ENCODE measurements at places on chromosomes 1 and 21. TPM values are rescaled to one million over a fixed set of nuclear protein-coding genes. Genes with fewer than 3 reads are reported as not detected.

The FCRLB gene
- total RNA-seq = 0.64 TPM

The TCEANC2 gene
- total RNA-seq = 6.3 TPM

The RGS4 gene
- 174 TPM for total RNA-seq

The MAP10 gene
- 2.4 TPM for total RNA-seq

The S100A7A gene
- not detected for total RNA-seq

The KHDRBS1 gene
- 58.9 TPM for total RNA-seq

The TTC22 gene
- not detected for total RNA-seq

The TRIM67 gene
- not detected for total RNA-seq

The JAM2 gene
- total RNA-seq = 5.6 TPM

The C1orf105 gene
- 0.19 TPM for total RNA-seq

The ADGRL2 gene
- total RNA-seq = 1.2 TPM

The GPR153 gene
- 38.2 TPM for total RNA-seq

DNA sequence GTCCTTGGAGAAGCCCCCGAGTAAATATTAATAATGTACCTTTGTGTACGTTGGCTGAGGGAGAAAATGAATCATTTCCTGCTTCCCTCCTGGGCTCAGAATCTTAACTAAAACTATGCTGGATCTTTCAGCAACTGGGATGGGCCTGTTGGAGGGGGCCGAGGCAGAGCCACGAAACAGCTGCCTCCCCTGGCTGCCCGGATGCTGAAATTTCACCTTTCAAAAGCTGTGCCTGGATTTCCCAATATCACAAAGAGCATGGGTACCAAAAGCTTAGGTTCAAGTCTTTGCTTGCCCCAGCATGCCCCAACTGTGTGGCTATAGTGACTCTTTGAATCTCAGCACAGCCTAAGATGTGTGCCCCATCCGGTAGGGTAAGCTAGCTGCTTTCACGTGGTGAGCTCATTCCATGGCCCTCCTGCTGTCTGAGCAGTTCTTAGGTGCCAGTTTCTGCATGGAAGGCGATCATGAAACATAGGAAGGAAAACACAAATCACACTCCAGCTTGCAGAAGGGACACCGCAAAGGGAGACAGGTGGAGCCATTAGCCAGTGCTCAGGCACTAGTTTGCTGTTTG is 473.5 kb downstream of the PTPRU start:
- peak; percentile 87 for DNase-seq

DNA sequence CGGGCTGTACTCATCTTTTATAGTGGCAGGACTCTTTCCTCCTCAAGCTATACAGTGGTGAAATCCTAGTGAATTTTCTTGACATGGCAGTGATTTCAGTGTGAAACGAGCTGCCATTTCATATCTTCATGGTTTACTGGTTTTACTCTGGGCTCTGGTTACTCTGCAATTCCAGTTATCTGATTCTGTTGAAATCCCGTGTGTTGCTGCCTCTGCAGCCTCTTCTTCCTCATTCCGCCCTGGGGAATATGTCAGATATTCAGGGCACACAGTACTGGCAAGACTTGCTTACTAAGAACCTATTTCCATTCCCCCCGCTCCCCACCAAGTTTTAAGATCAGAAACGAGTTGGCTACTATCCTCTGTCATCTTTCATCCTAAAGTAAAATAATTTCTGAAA is 7.9 kb upstream of the OR2B11 start:
- no peak for DNase-seq

GRCh38 chr1:41576206-41576605 is 91.7 kb upstream of the EDN2 start:
- DNase-seq = no peak

DNA sequence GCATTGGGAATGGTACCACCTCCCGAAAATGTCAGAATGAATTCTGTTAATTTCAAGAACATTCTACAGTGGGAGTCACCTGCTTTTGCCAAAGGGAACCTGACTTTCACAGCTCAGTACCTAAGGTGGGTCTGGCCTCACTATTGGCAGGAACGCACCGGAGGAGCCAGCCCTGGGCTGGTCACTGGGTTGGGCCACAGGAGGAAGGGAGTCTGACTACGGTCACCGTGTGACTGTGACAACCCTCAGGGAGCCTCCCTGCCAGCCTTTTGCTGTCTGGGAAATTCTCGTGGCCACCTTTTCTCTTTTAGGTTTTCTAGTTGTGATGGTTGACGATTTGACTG is 2.2 kb downstream of the IL10RB start:
- no peak for DNase-seq

DNA sequence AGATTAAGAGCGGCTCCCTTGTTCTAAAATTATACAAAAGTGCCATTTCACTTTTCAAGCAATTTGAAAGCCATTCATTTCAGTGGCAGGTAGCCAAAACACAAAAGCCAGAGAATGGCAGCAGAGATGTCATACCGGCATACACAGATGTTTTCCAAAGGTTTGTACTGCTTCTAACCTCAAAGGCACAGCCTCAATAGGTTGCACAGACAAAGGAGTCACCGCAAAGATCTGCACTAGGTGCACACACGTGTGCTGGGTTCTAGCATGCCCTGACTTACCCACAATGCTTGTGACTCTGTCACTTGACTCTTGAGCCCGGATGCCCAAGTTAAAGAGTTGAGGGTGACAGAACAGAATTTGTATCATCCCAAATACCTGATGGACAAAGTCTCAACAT is 448.9 kb upstream of the ADGRL2 start:
- no peak for DNase-seq

DNA sequence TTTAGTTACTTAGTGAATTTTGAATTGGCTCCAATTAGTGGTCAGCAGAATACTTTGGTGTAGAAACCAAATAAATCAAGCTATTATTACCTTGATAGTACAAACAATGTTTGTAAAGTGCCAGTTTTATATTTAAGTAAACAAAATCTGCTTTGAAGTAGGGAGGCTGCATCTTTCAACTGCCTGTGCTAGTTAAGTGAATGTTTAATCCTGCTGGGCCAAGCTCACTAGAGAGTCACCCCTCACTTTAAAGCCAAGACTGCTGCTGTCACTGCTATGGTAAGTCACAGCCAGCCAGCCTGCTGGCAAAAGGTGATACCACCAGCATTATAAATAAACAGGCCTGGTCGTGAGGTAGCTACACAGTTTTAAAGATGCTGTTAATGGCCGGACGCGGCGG is 10.3 kb upstream of the CFAP126 start:
- no peak for DNase-seq

- no peak for DNase-seq
Observed at GRCh38 chr1:187091666-187092065, 262.9 kb downstream of the PLA2G4A start.

DNA sequence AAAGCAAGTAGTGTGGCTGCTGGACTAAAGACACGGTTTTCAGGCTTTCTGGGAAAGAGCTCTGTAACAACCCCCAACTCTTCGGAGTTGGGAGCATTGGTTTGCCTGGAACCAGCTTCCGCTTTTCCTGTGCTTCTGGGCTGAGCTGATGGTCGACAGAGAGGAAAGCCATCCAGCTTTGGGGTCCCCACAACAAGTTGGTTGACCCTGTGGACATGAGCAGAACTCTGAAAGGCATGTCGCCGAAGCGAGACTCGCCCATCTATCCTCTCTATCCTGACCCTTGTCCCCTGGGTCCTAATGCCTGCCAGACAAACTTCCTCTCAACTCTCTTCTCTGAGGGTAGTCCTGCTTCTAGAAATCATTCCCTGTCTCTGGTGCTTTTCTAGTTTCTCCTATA is 31.9 kb upstream of the FCGR2A start:
- peak; percentile 12 for DNase-seq

GRCh38 chr1:151062741-151063371 is 2.7 kb downstream of the MLLT11 start:
- peak; percentile 81 for DNase-seq

DNA sequence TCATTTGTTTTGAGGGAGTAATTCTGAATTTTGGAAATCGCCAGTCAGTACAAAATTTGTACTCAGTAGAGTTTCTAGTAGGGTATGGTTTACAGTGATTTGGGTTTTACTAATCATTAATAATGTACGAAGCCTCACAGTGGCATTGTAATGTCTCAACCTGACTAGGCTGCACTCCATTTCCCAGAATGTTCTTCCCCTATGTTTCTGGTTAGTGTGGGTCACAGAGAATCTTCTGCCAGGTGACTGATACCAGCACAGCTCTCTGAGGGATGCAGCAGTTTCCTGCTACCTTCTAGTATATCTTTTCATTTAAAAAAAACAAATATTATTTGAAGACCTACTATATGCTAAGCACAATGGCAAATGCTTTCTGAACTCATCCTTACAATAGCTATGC is 112.9 kb downstream of the PTPN14 start:
- DNase-seq = no peak

DNA sequence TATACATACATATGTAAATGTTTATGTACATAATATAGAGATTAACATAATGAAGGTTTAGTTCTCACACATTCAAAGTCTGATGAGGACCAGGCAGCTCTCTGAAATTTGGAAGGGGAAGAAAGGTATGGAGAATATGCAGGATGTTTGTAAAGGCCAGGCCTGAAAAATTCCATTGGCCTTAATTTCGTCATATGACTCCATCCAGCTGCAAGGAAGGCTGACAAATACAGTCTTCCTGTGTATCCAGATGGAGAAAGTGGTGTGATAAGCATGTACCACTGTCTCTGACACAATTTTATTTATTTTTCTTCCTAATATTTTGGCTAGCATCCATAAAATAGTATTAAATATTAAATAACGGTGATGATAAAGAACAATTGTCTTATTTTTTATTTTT is 6.3 kb upstream of the SGIP1 start:
- DNase-seq = peak; percentile 38

DNA sequence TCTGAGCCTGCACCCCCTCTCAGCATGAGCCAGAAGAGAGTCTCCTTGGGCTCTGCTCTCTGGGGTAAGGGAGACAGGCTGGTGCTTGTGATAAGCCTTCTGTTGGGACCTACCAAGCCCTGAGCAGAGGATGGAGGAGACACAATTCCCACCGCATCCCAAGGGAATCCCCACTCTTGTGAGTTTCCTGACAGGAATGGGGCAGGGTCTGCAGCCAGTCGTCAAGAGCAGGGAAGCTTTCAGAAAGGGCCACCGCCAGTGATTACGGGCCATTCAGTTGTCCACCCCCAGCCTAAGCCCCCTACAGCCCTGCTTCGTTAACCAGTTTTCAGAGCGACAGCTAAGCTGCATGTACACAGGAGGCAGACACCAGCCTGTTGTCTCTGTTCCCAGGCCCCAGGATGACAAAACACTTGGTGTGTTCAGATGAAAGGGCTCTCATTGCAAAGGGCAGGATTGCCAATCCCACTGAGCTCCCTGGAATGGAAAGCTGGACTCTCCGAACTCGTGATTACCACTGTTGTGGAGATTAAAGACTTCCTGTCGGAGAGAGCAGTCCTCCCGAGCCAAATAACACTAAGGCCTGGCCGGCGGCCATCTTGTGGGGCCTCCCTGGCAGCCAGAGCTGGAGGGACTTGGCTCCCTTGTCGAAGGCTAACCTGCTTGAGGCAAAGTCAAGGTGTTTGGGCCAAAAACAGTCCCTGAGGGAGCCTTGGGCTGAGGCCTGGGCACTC is 37.4 kb upstream of the SLC30A1 start:
- DNase-seq = no peak

DNA sequence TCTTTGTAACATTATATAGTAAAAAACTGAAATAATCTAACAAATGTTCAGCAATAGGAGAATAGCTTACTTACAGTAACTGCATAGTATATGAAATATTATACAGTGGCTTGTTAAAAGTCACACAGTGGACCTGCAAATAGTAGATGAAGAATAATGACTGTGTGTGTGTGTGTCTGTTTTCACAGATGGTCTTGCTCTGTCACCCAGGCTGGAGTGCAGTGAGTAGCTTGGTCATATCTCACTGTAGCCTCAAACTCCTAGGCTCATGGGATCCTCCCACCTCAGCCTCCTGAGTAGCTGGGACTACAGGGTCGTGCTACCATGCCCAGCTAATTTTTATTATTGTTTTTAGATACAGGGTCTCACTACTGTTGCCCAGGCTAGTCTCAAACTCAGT is 67.3 kb upstream of the KIAA1614 start:
- DNase-seq = no peak

DNA sequence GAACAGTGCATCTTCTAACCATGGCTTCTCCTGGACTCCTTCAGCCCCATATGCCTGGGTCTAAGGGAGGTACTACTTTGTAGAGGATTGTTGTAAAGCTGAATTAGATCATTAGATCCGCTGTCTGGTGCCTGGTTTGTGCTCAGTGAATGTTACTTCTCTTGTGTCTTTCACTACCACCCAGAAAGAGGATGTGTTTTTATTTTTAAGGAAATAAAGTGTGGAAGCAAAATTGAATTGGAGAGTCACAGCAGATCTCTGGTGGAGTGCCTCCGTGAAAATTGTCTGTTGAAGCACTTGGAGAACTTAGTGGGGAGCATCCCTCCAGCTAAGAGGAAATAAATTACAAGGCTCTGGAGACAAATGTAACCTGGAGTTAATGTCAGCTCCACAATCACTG is 101.8 kb upstream of the ARTN start:
- no peak for DNase-seq

DNA sequence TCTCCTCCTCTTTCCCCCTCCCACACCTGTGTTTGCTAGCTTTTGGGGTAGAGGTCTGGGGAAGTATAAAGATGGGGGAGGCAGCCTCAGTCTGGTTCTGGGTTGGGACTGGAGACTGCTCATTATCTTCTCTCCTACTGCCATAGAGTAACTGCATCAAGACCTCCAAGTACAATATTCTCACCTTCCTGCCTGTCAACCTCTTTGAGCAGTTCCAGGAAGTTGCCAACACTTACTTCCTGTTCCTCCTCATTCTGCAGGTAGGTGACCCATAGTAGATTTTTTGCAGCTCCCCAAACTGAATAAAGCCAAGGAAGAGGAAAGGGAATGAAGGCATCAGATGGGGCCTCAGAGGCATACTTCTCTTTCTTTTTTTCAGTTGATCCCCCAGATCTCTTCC is 5.3 kb downstream of the ATP8B2 start:
- DNase-seq = no peak

DNA sequence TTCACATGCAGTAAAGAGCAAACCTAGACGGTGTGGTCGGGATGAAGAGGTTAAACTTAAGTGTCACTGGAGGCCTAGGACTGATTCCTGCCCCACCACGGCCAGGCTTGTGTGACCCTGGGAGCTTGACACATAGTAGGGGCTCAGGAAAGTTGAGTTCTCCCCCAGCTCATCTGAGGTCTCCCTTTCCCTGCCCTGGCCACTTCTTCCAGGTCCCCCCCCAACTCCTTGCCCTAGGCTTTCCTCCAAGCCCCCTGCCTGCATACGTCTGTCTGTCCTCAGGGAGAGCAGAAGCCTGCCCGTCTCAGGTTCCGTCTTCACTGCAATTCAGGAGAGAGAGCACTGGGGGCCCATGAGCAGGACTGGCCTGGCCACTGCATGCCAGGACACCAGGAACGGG is 225.8 kb downstream of the PTPRU start:
- no peak for DNase-seq

DNA sequence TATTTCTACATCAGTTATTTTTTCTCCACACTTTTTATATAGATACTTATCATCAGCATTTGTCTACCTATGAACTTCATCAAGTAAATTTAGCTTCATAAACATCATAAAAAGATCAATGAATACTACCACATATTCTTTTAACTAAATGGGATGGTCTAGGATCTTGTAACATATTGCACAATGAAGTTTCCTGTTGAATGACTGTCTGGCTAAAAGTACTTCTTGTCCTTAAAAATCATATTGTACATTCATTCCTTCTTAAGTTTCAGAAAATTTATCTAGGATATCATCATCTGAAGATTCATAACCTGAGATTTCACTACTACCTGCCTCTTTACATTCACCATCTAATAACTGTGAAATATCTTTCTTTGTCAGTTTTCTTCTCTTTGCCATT is 69.0 kb downstream of the MAGI3 start:
- DNase-seq = peak; percentile 54

- peak; percentile 40 for DNase-seq
Observed at GRCh38 chr1:237799762-237800474, 90.8 kb downstream of the ZP4 start.

- no peak for DNase-seq
Observed at GRCh38 chr1:187948170-187948794, 1119.5 kb downstream of the PLA2G4A start.
